ENCODE measurements at places on chromosomes 7 and 10.

DNA sequence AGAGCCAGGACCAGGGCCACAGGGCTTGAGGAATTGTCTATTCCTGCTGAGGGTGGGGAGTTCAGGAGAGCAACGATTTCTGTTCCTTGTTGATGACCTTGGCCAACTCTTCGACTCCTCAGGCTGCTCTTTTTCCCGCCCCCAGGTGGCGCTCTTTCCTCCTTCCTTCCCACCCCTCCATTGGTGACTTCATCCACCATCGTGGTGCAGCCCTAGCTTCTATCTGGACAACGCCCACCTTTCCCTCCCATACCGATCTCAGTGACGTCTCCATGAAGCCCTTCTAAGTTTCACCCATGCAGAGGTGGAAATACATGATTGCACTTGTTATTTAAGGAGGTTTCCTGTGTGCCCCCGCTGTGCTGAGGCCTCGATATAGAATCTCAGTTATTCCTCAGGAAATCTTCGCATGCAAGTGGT lies 22.1 kb upstream of the CARD11 start:
- DNase-seq = peak; percentile 4

DNA sequence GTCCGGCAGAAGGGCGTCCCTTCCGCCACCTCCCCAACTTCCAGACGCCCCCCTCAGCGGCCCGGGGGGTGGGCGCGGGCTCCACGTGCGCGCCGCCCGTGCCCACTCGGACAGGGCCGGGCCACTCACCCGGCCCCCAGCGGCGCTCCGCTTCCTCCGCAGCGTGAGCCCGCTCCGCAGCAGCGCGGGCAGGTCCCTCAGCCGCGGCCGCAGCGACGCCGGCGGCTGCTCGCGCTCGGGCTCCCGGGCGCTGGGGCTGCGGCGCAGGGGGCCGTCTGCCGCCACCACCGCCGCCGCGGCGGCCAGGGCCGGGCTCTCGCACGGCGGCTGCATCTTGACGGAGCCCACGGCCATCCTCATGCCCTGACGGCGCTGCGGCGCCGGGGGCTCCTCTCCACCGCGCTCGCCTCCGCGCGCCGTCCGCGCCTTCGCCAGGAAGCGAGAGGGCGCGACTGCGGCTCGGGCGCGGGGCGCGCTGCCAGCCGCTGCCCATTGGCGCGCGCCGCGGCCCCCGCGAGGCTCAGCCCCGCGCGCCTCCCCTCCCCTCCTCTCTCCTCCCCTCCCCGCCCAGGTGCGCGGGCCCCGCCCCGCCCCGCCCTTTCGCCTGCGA lies at the start of gene RAPGEF5:
Gene RAPGEF5 (minus strand): TSS at position 454 of the 610 bp plus-strand sequence. CDS start 94 bp downstream, at position 360.
- DNase-seq = peak; percentile 39

- no peak for DNase-seq
Measured at GRCh38 chr7:139131601-139132041, 22.1 kb upstream of the ZC3HAV1 start.

DNA sequence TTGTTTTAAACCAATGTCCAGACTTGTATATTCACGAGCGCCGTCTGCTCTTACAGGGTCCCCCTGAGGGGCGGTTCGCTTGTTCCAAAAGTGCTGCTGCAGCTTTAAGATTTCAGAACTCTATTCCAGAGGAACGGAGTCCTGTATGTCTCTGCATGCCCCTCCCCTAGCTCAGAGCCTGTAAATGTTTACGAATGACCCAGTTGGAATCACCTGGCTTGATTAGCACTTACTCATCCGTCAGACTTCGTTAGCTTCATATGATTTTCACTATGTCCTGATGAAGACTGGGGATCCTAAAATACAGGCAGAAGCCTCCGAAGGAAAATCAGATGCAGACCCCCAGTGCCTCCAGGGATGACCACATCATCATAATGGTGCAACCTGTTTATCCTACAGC lies 4.5 kb upstream of the CHST15 start:
- DNase-seq = no peak

DNA sequence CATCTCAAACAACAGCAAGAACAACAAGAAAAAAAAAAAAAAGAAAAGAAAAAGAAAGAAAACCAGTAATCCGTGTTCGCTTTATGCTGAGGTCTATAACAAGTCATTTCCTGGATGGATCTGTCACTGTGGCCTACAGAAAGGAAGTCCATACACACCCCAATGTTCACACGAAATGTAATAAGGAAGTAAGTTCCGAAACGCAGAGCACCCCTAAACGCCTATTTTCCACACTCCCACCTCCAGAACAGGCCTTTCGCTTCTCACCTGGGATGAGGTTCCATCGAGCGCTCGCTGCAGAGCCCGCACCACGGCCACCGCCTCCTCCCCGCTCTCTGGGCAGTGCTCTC lies 735 bp downstream of the ZNF394 start:
- peak; percentile 41 for DNase-seq

DNA sequence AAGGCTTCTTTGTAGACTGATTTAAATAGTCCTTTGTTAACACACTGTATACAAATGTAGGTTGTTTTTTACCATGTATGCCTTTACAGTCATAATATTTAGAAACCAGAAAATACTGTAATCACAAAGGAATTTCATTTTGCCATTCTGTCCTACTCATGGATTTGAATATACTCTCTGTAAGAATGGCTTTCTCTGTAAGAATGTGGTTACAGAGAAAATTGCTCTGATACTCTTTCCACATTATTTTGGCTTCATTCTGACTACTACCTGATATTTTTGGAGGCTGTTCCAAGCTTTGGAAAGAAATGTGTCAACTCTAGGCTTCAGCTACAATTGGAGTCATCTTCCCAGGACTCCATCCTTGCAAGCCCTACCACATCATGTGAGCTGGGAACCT lies 23.5 kb downstream of the CH25H start:
- DNase-seq = no peak

GRCh38 chr10:79273604-79274003 lies 73.7 kb upstream of the PPIF start:
- no peak for DNase-seq

DNA sequence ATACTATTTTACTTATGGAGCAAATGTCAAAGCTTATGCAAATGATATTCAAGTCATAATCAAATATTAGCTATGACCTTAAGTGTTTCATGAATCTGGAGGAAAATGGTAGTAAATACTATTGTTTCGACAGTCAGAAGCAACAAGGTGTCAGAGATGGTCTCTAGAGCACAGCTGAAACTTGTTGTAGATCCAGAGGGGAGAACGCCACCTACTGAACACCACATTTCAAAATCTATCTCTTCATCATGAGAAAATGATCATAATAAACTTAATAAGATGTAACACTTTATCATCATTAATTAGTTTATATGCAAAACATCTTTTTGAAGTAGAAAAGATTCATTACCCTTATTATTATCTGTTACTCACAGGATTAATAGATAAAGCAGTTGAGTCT lies 418.7 kb downstream of the GATA3 start:
- DNase-seq = peak; percentile 0

DNA sequence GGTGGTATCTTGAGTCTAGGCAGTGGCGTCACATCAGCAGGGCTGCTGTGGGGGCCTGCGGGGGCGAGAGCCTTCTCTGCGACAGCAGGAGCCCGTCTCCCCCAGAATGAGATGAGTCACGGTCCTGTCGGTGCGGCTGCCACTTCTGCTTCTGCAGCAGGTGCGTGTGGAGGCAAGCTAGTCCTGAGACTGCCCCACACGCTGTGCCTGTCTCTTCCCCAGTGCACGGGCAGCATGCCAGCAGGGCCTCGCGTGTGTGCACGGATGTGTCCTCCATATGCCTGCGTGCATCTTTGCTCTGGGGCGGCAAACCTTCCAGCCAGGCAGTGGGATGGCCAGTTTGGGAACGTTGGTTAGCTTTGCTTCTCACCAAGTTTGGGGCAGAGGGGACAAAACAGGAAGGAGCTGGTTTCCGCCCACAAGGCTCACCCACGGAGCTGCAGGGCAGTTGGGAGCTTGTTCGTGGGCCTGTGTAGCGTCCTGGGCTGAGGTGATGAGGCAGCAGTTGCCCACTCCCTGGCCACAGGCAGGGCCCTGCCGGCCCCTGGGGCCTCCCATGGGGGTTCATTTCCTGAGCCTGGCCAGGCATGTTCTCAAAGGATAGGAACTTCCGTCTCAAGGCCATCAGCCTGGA lies 60.8 kb upstream of the PPIF start:
- DNase-seq = peak; percentile 90

DNA sequence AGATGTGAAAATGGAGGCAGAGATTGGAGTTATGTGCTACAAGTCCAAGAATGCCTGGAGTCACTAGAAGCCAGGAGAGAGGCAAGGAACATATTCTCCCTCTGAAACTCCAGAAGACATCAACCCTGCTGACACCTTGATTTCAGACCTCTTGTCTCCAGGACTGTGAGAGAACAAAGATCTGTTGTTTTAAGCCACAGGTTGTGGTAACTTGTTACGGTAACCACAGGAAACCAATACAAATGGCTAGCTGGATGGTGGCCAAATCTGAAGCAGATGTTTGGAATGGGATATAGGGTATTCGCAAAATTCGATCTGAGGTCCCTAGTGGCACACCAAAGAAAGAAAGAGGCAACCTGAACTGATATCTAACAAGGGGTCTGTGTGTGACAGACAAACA lies 129.0 kb downstream of the HERPUD2 start:
- peak; percentile 26 for DNase-seq

DNA sequence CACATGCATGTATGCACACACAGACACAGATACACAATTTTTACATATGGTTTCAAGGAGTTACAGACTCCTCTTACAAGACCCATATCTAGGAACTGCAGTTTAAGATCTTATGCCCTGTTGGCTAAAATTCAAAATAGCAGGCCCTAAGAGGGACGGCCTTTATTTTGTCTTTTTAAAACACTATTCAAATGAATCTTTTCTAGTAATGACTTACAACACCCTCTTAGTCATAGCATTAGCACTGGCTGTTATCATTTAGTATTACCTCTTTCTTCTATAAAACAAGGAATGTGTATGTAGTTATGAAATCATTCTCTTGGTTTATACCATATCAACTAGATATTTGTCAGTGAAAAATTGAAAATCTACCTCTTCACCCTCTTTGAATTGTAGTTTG lies 15.3 kb downstream of the PAPSS2 start:
- DNase-seq = no peak

Data from lung microvascular endothelial cell (primary cell).